ENCODE measurements at places on chromosomes 7 and 10.

GRCh38 chr7:135321556-135321955 lies 87.9 kb downstream of the STRA8 start:
- no peak for DNase-seq

- no peak for DNase-seq
Observed at GRCh38 chr7:147885869-147886268, 704.7 kb upstream of the C7orf33 start.

DNA sequence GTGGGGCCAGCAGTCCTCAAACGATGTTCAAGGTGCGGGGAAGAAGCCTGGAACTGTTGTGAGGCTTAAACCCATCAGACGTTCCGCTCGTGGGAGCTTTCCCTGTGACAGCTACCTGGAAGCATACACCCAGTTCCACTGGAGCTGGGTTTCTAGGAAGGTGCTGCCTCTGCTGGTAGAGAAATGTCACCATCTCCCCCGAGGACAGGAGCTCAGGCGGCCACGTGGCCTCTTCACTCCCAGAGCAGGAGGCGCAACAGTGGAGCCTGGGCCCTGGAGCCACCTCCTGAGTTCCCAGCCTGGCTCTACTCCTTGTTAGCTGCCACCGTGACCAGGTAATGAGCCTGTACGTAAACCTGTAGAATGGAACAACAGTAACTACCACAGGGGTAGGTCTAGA lies 156.1 kb downstream of the ADARB2 start:
- DNase-seq = no peak

GRCh38 chr10:79183468-79183865 lies 114.7 kb downstream of the ZMIZ1 start:
- no peak for DNase-seq

DNA sequence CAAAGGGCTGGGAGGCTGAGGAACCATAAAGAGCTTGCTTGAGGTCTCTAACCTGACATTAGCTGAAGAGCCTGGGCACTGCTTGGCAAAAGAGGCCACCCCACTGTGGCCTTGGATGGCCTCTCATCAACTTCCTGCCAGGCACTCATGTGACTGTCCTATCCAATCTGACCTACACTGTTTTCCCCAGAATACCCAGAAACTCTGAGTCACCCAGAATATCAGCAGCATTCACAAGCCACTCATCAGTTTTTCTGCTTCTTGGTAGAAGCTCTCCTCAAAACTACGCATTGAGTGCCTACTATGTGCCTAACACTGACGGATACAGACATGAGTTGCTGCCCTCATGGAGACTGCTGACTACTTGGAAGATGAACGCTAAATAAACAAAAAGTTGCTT lies 4.1 kb upstream of the NT5C2 start:
- DNase-seq = no peak

- DNase-seq = no peak
Observed at GRCh38 chr7:40714363-40715052, 579.7 kb downstream of the SUGCT start.

DNA sequence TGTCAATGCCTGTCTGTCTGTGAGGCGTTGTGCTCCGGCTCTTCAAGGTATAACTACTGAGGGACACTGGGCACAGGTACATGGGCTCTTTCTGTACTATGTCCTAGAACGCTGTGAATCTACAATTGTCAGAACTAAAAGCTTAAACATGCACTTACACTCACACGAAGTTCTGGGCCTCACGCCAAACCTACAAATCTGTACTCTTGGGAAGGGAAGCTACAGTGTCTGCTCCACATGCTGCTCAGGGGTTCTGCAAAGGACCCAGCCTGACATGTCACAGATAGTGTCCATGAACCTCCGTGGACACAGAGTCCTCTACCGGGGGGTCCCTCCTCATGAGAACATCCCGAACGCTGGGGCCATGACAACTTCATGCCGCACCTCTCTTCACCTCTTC lies 268.7 kb downstream of the WDR37 start:
- no peak for DNase-seq

- DNase-seq = no peak
Observed at GRCh38 chr7:55177589-55178261, 158.9 kb downstream of the EGFR start.

DNA sequence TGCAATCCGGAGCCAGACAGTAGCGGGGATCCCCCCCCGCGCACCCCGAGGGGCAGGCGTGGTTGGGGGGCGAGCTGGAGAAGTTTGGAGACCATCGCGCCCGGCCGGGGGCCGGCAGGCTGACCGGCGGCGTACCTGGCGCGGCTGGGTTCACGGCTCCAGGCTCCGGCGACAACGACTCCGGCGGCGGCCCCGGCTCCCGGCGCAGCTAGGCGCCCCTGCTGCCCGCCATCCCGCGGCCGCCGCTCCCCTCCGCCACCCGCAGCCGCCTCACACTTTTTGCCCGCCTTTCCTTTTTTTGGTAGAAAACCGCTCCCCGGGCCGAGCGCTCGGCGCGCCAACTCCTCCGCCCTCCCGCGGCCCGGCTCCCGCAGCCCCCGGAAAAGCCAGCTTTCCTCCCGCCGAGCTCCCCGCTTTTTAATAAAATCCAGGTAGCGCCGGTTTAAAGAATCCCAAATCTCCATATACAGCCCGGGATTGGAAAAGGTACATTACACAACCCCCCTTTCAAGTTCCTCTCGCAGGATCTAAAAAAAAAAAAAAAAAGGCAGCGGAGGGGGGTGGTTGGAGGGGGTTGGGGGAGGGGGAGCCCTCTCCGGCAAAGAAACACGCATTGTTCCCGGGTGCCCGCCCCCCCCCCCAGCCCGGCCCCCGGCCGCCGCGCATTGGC lies at the start of gene TNRC18:
TSS of gene TNRC18 (minus strand) at position 529 of the 670 bp plus-strand sequence. CDS start 2,588 bp downstream, outside the sequence.
- DNase-seq = no peak

DNA sequence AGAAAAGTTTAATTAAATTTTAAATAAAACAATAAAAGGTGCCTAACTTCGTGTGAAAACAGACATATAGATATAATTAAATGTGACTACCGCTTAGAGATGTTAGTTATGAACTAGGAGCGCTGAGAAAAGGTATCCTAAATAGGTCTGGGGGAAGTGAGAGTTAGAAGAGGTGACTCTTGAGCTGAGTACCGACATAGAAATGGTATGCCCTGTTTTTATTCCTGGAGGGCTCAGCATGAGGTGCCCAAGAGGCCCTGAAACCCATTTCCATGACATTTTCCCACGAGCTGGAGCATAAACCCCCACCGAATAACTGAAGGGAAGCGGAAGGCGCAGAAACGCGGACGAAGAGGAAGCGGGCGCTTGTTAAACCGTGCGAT lies 433 bp upstream of the STARD3NL start:
- DNase-seq = no peak

DNA sequence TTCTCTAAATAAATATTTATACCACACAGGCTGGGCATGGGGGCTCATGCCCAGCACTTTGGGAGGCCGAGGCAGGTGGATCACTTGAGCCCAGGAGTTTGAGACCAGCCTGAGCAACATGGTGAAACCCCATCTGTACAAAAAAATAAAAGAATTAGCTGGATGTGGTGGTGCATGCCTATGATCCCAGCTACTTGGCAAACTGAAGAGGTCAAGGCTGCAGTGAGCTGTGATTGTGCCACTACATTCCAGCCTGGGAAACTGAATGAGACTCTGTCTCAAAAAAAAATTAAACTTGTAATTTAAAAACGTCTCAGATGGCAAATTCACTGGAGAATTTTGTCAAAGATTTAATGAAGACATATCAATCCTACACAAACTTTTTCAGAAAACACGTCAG lies 277.6 kb upstream of the BMPER start:
- no peak for DNase-seq

DNA sequence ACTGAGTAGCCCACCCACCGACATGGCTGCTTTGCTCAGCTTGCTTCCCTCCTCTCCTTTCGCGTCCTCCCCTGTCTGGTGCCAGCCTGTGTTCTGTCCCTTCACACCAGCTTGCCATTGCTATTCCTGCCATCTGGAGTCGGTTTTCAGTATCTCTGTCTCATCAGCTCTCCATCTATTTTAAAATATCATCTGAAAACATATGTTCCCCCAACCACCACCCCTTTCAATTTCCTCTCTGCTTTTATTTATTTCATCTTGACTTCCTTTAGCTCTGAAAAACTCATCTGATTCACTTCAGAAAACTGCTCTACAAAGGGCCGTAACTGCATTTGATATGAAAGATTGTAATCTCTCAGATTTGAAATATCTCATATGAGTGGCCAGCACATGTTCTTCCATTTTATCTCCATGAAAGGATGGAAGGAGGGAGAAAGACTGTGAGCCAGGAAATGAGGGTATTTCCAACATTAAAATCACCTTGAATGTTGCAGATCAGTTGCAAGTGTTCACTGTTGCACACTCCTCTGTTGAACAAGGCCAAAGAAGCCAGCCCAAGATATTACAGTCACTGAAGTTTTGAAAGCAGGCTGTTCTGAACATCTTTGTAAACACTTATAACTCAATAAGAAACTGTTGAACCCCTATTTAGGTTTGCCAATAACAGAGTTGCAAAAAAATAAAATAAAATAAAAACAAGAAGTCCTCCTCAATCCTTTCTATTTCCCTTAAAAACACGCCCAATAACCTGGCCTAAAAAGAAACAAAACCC lies 202.4 kb upstream of the NEBL start:
- DNase-seq = no peak

DNA sequence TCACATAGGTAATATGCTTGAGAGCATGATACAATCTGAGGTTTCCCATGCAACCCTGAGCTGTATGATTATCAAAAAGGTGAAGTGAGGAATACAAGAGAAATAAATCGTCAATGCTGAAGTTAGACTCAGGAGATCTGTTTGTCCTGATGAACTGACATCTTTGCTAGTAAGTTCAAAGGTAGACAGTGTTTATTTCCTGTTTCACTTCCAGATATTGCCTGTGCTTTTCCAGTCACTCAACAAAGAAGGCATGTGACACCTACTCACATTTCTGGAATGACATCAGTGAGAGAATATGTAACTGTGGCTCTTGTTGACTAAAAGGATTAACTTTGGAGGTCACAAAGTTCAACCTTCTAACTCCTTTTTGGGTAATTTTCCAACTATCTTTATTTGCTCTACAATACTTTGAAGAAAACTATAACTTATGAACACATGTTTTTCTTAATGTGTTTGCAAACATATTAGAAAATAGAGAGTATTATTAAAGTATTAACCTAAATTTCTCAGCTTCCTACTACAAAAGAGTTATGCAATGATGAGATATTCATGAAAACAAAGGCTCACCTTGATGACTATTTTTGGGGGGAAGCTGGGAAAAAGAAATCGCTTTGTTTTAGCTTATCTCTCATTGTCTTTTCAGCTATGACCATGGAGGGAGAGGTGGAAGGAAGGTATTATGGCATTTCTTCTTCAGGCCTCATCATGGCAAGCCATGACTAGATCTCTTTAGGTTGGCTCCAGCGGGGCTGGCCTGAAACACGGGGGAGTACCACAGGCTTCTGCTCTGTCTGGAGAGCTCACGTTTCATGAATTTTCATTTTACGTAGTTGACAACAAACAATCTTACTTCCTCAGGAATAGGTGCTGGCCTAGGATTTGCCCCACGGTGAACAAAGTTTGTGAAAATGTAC lies 214.7 kb upstream of the SLC26A5 start:
- DNase-seq = no peak

DNA sequence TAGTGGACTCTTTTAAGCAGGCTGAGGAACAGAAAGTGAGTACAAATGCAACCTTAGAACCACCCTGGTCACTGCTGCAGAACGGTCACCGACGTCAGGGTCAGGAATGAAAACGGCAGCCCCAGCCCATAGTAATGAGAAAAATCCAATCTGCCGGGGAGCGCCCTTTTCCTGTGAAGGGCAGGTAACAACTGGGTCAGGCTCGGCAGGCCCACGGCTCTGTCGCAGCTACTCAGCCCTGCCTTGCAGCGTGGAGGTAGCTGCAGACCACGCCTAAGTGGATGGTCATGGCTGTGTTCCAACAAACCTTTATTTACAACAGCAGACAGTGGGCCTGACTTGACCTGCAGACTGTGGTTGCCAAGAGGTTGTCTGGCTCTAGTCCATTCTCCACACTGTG lies 563.2 kb downstream of the DNAJB6 start:
- no peak for DNase-seq

- DNase-seq = no peak
Observed at GRCh38 chr10:71737834-71738197, 18.2 kb upstream of the C10orf105 start.

DNA sequence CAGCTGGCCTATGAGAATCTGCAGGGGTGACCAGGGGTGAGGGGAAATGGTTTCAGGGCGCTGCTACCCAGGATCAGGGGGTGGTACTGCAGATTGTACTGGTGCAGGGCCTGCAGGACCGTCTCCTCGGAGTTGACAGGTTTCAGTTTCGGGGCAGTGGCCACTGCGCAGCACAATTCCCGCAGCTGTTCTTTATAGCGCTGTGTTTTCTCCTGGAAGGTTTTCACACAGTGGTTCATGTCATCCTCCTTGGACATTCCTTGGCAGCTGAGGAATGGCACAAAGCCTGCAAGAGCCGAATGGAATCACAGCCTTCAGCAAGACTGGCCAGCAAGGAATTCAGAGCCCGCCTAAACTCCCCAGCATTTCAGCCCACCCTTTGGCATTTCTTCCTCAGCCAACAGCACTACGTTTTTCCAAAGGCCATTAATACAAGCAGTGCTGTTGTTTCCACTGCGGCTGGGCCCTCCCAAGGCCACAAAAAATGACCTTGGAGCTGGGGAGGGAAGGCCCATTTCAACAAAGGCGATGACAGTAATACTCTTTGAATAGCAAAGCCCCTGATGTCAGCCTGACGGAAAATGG lies 44.9 kb downstream of the PNLIPRP2 start:
- no peak for DNase-seq

GRCh38 chr10:33477291-33478088 lies 143.0 kb upstream of the NRP1 start:
- DNase-seq = no peak

DNA sequence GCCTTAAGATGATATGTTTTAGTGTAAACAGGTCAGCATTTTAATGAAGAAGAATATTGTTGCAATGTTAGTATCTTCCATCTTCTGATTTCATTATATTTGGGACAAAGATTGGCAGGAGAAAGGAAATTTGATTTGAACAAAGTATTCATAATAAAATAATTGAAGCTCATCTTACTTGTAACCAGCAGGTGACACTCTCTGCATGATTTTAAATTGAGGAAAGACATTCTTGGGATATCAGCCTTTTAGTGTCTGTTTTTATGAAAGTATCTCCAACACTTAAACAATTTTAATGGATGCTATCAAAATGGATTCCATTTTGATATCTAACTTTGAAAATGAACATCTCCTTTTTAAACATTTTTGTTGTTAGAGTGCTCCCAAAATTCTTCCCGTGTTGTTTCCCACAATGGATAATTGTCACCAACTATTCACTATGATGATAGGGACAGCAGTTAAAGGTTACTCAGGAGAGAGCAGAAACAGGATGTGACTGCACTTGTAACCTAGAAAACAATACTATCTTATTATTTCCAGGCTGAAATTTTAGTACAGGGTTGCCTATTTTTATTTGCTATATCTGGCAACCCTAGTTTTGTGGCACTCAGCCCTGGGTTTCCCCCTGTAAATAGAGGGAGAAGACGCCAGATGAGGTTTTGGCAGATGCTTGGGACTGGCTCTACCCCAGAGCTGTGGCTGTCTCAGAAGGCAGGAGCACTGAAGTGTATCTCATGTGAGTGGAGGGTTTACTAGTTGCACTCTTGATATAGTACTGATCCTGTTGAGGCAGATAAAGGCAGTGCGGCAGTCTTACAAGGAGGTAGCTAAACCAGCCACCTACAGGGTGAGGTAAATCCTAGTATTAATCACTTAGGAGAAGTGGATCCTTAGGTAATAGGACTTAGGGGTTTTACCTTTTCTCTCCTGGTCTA lies 31.0 kb upstream of the ABCB4 start:
- no peak for DNase-seq

GRCh38 chr7:94243066-94243711 lies 151.5 kb upstream of the COL1A2 start:
- DNase-seq = no peak

GRCh38 chr7:11620406-11621253 lies 211.4 kb downstream of the THSD7A start:
- DNase-seq = no peak
